Stimulated activated CD4-positive, alpha-beta T cell treated with anti-CD3 and anti-CD28 coated beads, Interleukin-1b, Interleukin-23, amount 100 ng/mL, for 24 hours (primary cell): ENCODE measurements at places on chromosomes 5 and 9.
A peak's percentile ranks its signal among the peaks of the same experiment; 100 is the strongest.

DNA sequence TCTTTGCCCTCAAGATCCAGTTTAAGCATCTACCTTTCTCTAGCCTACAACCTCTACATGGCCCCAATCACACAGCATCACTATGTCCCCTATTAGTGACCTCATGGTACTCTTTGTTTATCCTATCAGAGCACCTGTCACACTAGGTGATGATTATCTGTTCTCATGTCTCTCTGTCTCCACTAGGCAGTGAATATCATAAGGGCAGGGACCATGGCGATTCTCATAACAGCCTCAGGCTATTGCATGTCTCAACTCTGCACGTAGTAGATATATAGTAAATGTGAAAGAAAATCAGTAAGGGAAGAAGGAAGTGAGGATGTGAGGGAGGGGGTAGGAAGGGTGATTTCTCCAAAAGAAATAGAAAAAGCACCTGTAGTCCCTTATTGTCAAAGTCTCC is 311.0 kb downstream of the NSG2 start:
- DNase-seq: no peak

DNA sequence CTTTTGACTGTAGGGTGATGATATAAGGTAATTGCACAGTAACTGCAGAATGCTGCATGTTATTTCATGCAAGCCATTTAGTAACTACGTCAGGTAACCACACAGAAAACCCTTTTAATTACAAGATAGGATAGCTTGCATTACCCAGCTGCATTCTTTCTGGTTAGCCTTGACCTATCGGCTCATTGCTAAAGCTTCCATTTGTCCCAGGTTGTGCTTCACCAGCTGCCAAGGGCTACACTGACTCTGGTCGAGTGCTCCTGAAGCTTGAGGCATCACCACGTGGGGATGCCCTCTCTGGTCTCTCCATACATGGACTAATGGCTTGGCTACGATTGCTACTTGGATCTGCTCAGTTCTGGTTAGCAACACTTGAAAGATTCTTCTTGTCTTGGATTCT is 81.1 kb upstream of the SLC12A2 start:
- DNase-seq: no peak

- no peak for DNase-seq
Observed at GRCh38 chr5:95256446-95256845, 28.4 kb downstream of the MCTP1 start.

DNA sequence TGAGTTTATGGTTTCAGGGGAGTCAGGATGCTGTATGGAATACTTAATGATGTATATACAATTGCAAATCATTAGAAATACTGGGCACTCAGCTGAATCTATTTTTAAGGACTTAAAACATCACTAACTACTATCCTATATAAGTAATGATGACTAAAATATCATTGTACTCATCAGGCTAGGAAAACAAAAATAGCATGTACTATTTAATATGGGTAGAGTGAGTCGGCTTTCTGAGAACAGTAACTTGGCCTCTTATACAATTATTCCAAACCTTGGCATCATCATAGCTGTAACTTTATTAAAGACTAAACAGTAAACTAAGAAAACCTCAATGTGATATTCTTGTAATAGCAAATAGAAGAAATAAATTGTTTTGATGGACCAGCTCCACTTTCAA is 94.5 kb downstream of the PJA2 start:
- no peak for DNase-seq

- DNase-seq: no peak
Observed at GRCh38 chr9:106930477-106930876, 67.5 kb downstream of the ZNF462 start.

GRCh38 chr9:112323378-112323854 is 10.0 kb downstream of the PTBP3 start:
- DNase-seq: no peak

GRCh38 chr5:589588-589987 is 22.6 kb upstream of the CEP72 start:
- DNase-seq: no peak

GRCh38 chr5:33105521-33105941 is 335.2 kb upstream of the TARS1 start:
- no peak for DNase-seq

DNA sequence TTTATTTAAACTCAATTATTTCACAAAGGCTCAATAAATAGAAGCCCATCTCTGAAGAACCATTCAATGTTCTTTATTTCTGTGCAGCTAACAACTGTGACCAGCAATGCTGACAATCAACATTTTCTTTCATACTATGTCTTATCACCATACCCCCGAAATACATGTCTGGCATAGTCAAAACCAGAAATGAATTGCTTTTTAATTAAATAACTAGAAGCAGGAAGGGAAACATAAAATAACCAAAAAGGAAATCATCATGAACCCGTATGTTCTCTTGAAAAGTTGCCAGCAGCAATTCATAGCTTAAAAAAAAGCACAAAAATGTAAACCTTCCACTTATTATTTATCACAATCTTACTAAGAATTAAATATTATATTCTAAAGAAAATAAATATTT is 212.4 kb downstream of the TMEM232 start:
- DNase-seq: no peak

- peak; percentile 25 for DNase-seq
Observed at GRCh38 chr5:80959768-80960442, at the start of gene RASGRF2. RASGRF2 (plus strand) TSS chr5:80960363; CDS start chr5:80960739, 376 bp downstream.

GRCh38 chr9:128054087-128054486 is 13.0 kb downstream of the NAIF1 start:
- no peak for DNase-seq

DNA sequence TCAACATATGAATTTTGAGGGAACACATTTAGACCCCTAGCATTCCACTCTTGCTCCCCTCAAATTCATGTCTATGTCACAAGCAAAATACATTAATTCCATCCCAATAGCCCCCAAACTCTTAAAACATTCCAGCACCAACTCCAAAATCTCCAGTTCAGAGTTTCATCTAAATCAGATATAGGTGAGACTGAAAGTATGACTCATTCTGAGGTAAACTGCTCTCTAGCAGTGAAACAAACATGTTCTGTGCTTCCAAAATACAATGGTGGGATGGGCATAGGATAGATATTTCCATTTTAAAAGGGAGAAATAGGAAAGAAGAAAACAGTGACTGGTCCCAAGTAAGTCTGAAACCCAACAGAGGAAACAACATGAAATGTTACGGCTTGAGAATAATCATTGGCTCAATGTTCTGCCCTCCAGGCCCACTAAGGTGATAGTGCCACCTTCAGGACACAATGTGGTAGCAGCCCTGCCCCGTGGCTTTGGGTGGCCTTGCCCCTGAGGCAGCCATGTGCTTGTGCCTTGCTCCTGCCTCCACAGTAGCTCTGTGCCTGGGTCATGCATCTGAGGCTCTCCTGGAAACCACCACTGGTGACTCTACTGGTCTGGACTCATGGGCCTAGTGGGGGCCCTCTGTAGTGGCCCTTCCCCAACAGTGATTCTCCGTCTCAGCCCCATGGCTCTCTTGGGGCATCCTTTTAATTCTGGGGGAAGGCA is 36.4 kb upstream of the IPPK start:
- peak; percentile 7 for DNase-seq
